ENCODE measurements at places on chromosomes 5 and 9.
A peak's percentile ranks its signal among the peaks of the same experiment; 100 is the strongest.

DNA sequence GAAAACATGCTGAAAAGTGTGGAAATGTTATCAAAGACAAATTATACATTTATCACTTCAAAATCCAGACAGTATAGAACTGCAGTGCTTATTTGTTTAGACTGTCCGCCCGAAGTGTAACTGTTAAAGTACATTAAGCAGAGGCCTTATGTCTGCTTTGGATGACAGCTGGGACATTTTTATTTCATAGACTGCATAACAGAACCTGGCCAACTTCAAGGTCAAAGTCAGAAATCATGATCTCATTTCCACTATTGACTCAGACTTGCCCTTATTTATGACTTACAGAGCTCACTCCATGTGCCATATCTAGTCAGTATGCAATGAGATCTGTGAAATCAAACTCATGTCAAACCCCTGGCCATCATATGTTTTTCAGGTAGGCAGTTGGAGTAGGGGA is 87.7 kb downstream of the RAB3C start:
- no peak for DNase-seq

DNA sequence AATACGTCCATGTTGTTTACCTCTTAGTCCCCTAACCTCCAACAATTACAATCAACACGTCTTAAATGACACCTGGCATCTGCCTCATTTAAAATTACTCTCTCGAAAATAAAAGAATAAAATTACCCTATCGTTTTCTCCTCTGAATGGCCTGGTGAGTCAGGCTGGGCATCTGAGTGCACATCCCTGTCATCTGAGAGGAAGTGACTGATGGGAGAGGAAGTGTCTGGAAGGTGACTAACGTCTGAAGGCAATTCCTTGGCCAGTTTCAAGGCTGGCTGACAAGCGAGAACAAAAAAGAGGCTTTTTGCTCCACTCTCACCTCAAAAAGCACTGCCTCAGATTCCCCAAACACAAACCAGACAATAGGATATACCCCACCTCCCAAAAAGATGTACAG is 57.7 kb downstream of the MAPKAP1 start:
- peak; percentile 87 for DNase-seq

- no peak for DNase-seq
Observed at GRCh38 chr5:33558489-33558888, 117.7 kb downstream of the TARS1 start.

- DNase-seq = peak; percentile 44
Observed at GRCh38 chr9:75146229-75146628, 57.9 kb downstream of the OSTF1 start.

- DNase-seq = no peak
Observed at GRCh38 chr5:119451561-119451960, 736 bp upstream of the HSD17B4 start.

DNA sequence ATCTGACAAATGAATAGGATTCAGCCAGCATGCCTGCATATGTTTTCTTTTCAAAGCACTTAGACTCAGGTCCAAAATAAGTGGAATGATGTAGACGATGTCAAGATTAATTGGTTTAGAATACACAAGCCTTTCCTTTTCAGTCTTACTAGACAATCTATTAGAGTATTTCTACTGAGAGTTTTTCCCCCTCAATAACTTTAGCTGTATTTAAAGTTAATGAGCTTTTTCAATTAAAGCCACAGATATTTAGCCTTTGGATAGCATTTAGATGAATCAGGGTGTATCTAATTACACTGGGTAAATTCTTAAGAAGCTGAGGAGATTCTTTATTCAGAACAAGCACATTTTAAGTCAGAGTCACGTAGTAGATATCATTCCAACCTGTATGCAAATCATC is 198.7 kb upstream of the MPDZ start:
- peak; percentile 76 for DNase-seq

DNA sequence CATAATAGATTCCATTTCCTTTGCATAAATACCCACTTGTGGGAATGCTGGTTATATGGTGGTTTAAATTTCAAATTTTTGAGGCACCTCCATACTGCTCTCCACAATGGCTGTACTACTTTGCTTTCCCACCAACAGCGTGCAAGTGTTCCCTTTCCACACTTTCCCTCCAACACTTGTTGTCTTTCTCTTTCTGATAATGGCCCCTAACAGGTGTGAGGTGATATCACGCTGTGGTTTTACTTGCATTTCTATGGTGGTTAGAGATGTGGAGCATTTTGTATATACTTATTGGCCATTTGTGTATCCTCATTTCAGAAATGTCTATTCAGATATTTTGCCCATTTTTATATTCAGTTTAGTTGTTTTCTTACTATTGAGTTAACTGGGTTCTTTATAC is 34.6 kb downstream of the CTSL start:
- no peak for DNase-seq

DNA sequence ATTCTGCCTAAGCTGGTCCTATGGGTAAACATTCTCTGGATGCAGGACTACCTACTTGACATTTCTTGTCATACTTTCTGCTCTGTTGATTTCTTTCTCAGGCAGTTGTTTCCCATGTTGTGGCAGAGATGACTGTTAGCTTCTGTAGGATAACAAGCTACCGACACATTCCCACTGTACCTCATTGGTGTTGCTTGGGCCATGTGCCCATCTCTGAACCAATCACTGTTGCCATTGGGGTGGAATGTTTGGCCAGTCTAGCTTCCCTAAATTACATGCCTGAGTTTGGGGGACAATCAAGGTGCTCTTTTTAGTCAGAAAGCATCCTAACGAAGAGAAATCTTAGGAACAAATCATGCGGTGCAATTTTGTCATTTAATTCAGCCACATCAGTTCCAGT is 212.0 kb downstream of the KDM4C start:
- no peak for DNase-seq

DNA sequence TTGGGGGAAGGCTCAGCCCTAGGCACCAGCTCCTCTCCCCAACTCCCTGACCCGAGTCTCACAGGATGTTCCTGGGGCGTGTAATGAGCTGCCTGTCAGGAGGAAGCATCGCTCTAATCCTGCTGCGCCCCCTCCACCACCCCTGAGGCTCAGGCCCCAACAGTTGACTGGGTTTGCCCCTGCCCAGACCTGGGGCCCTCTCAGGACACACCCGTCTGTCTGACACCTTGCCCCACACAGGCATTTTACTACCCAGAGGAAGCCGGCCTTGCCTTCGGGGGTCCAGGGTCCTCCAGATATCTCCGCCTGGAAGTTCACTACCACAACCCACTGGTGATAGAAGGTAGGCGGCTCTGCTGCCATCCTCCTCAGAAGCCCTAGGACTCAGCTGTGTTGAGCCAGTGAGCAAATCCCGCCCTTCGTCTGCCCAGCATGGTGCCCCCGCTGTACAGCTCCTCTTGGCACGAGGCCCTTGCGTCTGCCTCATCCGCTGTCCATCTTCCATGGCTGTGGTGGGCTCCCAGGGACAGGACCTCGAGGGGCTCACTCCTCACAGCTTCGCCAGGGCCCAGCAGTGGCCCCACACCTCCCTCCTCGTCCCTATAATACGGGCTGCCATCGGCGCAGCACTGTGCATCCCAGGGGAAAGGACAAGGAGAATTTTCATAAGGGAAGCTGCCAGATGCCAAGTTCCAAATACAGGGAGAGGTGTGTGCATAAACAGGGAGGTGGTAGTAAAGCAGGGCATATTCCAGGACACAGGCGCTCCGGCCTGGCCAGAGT is 8.0 kb downstream of the DBH start:
- DNase-seq = no peak

- peak; percentile 61 for DNase-seq
Observed at GRCh38 chr9:87275047-87275725, 222.5 kb upstream of the DAPK1 start.

DNA sequence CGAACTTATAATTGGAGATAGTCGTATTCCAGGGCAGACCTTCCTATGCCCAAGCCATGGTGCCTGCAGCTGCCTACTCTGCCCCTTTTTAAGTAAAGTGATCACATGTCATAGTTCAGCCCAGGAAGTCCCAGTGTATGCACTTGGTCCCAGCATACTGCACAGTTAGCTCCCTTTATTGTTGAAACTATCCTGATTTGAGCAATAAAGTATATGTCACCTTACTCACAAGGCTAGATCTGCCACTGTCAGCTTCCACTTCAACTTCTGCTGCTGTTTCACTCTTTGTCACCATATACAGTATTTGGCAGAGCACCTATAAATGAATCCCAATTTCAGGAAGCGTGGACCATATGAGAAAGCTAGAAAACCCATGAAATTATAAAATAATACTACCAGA is 103.8 kb upstream of the PTGER4 start:
- no peak for DNase-seq

GRCh38 chr9:106861640-106862109 is 1.3 kb upstream of the ZNF462 start:
- no peak for DNase-seq

DNA sequence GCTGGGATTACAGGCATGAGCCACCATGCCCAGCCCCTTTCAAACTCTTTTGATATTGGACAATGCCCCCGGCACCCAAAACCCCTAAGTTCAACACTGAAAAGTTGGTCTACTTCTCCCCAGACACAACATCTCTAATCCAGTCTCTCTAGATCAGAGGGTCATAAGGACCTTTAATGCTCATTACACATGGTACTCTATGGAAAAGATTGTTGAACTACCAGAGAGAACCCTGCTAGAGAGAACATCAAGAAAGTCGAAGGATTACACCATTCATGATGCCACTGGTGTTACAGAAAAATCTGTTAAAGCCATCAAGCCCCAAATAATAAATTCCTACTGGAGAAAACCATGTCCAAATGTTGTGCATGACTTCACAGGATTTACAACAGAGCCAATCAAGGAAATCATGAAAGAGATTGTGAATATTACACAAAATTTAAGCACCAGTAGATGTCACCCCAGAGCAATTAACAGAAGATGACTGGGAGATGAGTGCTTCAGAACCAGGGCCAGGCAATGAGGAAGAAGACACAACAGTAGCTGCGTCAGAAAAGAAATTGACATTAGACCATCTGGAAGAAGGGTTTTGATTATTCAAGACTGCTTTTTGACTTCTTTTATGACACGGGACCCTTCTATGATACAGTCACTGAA is 28.3 kb upstream of the NIPAL4 start:
- peak; percentile 77 for DNase-seq

DNA sequence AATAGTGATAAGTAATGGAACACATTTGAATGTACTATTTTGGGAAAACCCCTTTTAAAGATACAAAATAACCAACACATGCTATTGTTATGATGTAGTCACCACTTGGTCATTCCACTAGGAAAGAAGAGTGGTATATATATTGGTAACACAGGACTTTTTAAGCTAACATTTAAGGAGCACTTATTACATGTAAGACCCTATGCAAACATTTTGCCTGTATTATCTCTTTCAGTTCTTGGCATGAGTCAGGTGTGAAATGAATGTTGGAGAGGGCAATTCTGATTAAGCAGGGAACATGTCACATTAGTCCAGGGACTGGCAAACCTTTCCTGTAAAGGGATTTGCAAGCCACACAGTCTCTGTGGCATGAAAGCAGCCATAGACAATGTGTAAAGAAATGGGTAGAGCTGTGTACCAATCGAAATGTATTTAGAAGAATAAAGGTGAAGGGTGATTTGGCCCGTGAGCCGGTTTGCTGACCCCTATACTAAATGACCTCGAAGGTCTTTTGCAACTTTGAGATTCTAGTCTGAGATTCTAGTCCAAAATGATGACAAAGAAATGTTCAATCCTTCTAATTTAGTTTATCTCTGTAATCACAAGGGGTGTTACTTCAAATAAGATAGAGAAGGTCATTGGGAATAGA is 15.3 kb downstream of the ABLIM3 start:
- DNase-seq = no peak

GRCh38 chr5:68542207-68542606 is 326.7 kb downstream of the PIK3R1 start:
- peak; percentile 39 for DNase-seq

- DNase-seq = no peak
Observed at GRCh38 chr5:168844922-168845296, 265.7 kb upstream of the PANK3 start.

GRCh38 chr9:118422508-118422907 is 718.3 kb downstream of the TLR4 start:
- no peak for DNase-seq

DNA sequence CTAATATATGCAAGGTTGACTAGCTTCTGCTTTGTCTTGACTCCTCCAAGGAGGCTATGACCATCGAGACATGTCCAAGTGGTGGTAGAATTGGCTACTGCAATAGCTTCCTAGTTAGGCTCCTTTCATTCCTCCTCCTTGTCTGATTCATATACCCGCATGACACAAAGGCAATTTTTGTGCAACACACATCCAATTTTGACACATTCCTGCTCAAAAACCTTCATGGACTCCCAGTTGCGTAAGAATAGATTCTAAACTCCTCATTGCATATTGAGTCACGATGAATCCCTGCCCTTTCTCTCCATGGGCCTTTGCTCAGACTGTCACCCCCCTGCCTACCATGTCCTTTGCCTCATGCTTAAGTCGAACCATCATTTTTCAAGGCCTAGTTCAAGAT is 344.5 kb downstream of the ACTL7B start:
- DNase-seq = peak; percentile 68

DNA sequence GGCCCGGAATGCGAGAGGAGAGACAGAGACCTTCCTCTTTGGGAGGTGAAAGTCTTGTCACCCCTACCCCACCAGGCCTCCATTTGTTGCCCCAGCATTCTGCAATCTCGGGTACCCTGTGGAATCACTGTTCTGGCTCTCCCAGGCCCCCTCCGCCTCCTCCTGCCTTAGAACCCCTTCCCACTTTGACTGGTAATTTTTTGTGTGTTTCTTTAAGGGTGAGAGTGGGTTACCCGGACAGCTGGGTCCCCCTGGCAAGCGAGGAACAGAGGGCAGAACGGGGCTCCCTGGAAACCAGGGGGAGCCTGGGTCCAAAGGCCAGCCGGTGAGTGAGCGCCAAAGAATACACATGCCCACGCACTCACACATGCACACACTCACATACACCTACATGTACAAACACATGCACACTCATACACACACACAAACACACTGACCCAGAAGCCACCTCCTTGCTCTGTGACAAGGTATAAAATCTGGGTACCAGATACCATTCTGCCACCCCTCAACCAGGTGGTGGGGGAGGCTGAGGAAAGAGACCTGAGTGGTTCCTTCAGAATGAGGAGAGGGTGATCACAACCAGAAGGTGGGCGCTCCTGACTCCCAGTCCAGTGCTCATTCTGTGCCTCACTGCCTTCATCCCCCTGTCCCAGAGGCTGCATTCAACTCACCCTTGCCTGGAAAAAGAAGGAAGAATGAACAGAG is 30.9 kb upstream of the ORM1 start:
- DNase-seq = no peak
